ENCODE measurements at places on chromosomes 12 and 14.

- DNase-seq = no peak
These were observed 795.6 kb downstream of the DIO2 start for GRCh38 chr14:79415726-79416125.

GRCh38 chr14:37329189-37330001, 131.7 kb downstream of the MIPOL1 start:
- no peak for DNase-seq

DNA sequence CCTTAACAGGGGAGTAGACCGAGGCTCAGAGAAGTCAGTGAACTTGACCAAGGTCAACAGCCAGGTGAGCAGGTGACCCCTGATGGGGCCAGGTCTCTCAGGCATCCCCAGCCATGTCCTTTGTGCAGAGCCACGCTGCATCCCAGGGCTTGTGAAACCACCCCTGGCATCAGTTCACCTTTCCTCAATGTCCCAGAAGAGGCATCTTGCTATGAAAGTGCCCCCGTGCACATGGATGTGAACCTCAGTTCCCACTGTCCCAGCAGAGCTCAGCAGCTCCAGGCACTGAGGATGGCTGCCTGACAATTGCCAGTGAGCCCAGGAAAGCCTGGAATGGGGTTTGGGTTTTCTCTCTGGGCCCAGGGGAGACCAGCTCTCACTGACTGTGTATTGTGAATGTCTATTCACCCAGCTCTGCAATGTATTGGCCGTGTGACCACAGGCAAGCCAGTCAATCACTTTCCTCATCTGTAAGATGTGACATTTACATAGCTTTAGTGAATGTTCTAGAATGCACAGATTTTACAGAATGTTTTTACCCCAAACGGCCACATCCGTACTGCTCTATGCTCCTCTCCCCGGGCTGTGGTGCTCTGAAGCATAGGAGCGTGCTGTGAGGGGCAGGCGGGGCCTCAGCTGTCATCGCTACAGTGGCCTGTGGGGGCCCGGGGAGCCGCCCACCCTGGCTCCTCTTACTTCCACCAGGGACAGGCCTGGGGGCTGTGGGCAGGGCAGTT, 4.9 kb downstream of the CACNA2D4 start:
- no peak for DNase-seq

- peak; percentile 38 for DNase-seq
These were observed 1.3 kb downstream of the GPR65 start for GRCh38 chr14:88005978-88006851.

GRCh38 chr12:89706551-89706950, 2.1 kb downstream of the ATP2B1 start:
- DNase-seq = no peak

- DNase-seq = no peak
These were observed 446.1 kb upstream of the TMEM132C start for GRCh38 chr12:127820846-127821245.

DNA sequence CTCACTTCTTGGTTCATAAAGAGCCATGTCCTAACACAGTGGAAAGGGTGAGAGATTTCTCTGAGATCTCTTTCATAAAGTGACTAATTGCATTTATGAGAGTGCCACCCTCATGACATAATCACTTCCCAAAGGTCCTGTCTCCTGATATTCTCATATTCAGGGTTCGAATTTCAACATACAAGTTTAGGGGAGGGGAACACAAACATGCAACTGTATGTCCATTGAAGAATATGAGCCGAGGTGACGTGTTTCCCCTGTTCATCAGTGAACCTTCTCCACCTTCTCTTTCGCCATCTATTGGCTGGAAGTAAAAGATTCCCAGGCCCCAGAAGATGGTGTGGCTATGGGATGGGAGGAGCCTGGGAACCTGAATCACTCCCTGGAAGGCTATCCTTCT, 354.2 kb upstream of the ATP2B1 start:
- no peak for DNase-seq

DNA sequence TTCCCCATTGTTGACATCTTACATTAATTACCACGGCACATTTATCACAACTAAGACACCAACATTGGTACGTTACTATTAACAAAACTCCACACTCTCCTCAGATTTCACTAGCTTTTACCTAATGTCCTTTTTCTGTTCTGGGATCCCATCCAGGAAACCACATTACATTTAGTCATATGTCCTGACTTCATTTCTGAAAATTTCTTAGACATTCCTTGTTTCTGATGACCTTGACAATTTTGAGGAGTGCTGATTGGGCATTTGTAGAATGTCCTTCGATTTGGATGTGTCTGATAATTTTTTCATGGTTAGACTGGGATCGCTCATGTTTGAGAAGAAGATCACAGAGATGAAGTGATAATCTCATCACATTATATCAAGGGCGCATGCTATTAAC, 34.6 kb upstream of the ACSM4 start:
- DNase-seq = no peak

- DNase-seq = no peak
These were observed 30.0 kb upstream of the LRRK2 start for GRCh38 chr12:40194846-40195245.

- no peak for DNase-seq
These were observed 95.5 kb downstream of the SLC6A15 start for GRCh38 chr12:84816916-84817695.

GRCh38 chr14:58598804-58599525, 38.8 kb upstream of the DACT1 start:
- DNase-seq = no peak

DNA sequence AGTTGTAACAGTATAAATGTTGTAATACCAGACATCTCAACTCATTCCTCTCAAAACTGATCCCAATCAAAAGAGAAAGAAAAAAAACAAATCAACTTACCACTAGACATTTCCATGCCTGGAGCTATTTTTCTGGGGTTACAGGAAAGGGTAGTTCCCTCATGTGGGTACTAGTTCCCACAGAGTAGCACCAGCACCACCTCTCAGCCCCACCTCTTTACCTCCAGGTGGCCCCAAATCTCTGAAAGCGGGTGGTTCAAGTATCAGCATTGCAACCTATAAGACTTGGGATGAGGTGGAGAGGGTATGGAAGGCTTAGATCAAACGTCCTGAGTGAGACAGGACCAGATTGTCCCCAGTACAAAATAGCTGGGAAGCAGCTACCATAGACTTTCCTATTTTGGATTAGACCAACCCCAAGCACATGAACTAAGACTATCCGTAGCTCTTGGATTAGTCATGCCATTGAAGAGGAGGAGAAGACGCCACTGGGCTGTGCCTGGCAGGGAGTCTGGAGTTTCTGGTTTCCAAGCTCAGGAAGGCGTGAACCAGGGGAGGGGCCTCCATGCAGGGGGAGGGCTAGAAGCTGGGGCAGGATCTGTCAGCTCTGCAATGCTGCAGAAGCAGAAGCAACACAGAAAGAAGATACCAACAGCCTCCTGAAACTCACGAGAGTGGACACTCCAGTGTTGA, at the start of gene SLC39A2:
Gene SLC39A2, plus strand, starts transcription at position 620 of the 693 bp plus-strand sequence. CDS start 154 bp downstream, outside the sequence.
- DNase-seq = no peak

DNA sequence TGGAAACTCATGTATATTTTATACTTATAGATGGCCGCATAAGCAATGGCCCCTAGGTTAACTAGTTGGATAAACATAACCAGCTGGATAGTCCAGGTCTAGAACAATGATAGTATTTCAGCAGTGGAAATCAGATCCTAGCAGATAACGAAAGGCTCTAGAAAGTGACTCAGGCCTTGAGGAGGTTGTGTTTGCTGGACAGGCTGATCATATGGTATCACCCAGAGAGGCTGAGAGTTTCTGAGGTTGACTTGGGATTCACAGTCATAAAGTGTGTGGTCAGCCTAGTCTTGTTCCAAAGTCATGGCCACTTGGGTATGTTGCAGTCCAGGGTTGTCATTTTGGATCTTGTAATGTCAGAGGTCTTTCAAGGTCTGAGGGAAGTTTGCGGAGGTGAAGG, 16.8 kb downstream of the FLVCR2 start:
- no peak for DNase-seq
